ENCODE measurements at places on chromosomes 4 and X. TPM values are rescaled to one million over a fixed set of nuclear protein-coding genes. Genes with fewer than 3 reads are reported as not detected.

- H3K4me3 ChIP-seq: no peak overlapping the region
- H3K4me1 ChIP-seq: peaks cover 7% of the 10 kb centered on the region
- peak; percentile 43 for DNase-seq
These were observed 6.3 kb upstream of the RGS12 start for GRCh38 chr4:3286335-3287175.

DNA sequence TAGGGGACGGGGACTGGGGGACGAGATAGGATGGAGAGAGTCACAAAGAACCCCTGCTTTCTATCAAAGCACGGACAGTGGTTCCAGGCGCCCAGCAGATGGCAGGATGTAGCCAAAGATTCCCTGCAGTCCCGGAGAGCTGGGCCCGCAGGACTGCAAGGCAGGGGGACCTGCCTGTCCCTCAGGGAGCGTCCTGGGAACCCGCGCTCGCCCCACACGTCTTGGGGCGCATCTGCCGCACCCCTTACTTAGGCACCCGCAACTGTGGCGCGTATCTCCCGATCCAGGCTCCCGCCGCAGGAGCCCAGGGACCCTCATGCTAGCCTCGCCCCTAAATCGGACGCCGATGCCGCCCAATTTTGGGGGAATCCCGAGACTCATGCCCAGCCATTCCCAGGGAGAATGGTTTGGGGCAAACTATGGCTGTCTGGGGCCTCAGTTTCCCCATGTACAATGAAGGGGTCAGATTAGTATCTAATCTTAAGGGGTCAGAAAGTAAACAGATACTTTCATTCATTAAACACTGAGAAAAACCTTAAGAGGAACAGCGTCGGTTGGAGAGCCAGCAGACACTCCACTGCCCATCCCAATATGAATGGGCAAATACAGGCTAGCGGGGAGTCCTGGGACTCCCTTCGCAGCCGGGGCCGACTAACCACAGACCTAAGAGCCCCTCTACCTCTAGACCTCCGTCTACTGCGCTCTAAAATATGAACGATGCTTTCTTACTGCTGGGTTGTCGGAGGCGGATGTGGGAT lies 581 bp upstream of the STK32B start:
- peaks cover 14% of the 10 kb centered on the region for H3K27me3 ChIP-seq
- no peak overlapping the region for H3K4me3 ChIP-seq
- peaks cover 14% of the 10 kb centered on the region for H3K4me1 ChIP-seq
- peak; percentile 74 for DNase-seq
- no peak overlapping the region for H3K27ac ChIP-seq

The ZDHHC15 gene
- total RNA-seq: 2.8 TPM

- no peak overlapping the region for H3K4me3 ChIP-seq
- no peaks in the 10 kb centered on the region for H3K4me1 ChIP-seq
- no peaks in the 10 kb centered on the region for H3K27me3 ChIP-seq
- DNase-seq: no peak
- no peaks in the 10 kb centered on the region for H3K36me3 ChIP-seq
These were observed 168.8 kb upstream of the ZFP42 start for GRCh38 chr4:187826725-187827124.

- no peak for DNase-seq
- H3K4me1 ChIP-seq: no peaks in the 10 kb centered on the region
- H3K27ac ChIP-seq: no peak overlapping the region
- H3K27me3 ChIP-seq: no peaks in the 10 kb centered on the region
- H3K4me3 ChIP-seq: no peak overlapping the region
These were observed 4.5 kb downstream of the DDX60L start for GRCh38 chr4:168475745-168476144.

GRCh38 chrX:139930401-139930800 lies 2.5 kb downstream of the ATP11C start:
- H3K36me3 ChIP-seq: no peaks in the 10 kb centered on the region
- H3K4me1 ChIP-seq: no peaks in the 10 kb centered on the region
- no peak for DNase-seq

The PCDH10 gene
- 18.6 TPM for total RNA-seq

DNA sequence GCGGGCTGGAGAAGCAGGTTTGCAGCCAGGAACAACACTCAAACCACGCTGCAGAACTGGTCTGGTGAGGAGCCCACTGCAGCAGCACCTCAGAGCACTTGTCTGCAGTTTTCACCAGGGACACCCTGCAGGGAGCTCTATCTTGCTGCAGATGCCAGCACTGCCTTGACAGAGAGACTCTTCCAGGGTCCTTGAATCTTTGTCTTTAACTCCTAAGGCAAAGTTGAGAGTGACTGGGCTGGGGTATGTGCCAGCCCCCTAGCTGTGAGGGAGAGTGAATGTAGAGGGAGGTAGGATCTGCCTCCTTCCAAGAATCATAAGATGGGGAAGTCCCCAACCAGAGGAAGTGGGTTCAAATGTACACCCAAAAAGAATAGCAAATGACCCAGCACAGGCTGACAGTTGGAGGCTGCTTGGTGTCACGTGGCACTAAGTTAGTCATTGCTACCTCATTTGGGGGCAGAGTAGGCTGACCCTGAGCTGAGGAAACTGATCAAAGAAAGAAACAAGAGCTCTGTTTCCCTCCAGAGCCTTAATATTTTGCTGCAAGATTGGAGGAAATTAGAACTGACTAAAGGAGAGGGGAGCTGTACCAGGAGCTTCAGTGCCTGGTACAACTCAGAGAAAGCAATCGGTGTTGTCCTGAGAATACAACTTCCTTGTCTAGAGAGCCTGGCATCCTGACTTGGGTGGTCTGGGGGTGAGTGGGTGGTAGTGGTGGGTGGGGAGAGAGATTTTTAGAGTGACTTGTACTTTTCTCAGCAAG lies 28.2 kb upstream of the HUWE1 start:
- no peak overlapping the region for H3K27ac ChIP-seq
- H3K4me3 ChIP-seq: no peak overlapping the region
- no peak for DNase-seq
- H3K27me3 ChIP-seq: peaks cover 19% of the 10 kb centered on the region
- no peaks in the 10 kb centered on the region for H3K4me1 ChIP-seq

GRCh38 chr4:153940916-153941315 lies 152.0 kb upstream of the SFRP2 start:
- no peak for DNase-seq
- no peaks in the 10 kb centered on the region for H3K27me3 ChIP-seq
- H3K4me1 ChIP-seq: no peaks in the 10 kb centered on the region
- H3K27ac ChIP-seq: no peak overlapping the region
- H3K36me3 ChIP-seq: no peaks in the 10 kb centered on the region

DNA sequence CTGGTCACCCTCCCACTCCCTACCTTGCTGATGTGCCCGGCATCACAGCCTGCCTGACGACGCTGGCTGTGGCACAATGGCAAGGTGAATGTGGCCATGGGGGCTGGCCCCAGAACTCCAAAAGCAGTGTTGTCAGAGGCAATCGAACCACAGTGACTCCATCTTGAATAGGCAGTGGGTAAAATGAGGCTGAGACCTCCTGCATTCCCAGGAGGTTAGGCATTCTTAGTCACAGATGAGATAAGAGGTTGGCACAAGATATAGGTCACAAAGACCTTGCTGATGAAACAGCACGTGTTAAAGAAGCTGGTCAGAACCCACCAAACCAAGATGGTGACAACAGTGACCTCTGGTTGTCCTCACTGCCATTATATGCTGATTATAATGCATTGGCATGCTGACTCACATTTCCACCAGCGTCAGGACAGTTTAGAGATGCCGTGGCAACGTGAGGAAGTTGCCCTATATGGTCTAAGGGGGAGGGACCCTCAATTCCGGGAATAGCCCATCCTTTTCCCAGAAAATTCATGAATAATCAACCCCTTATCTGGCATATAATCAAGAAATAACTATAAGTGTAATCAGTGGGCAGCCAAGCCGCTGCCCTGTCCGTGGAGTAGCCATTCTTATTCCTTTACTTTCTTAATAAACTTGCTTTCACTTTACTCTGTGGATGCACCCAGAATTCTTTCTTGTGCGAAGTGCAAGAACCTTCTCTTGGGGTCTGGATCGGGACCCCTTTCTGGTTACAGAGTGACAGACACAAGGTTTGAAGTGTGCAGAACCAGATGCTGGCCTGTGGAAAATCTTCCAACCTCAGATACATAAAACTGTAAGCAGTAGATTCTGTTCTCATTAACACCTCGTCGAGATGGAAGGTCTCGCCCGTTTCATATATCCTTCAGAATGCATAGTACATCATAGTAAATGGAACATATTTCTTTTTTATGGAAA lies 26.8 kb upstream of the CLDN24 start:
- no peak overlapping the region for H3K27ac ChIP-seq
- H3K4me1 ChIP-seq: peaks cover 7% of the 10 kb centered on the region
- H3K36me3 ChIP-seq: no peaks in the 10 kb centered on the region
- H3K4me3 ChIP-seq: no peak overlapping the region
- H3K27me3 ChIP-seq: peaks cover 60% of the 10 kb centered on the region

The CT55 gene
- total RNA-seq: not detected

- no peaks in the 10 kb centered on the region for H3K27me3 ChIP-seq
- H3K4me3 ChIP-seq: no peak overlapping the region
- H3K36me3 ChIP-seq: no peaks in the 10 kb centered on the region
- no peak overlapping the region for H3K27ac ChIP-seq
- no peak for DNase-seq
These were observed 89.0 kb downstream of the NAF1 start for GRCh38 chr4:163077680-163078079.

The STATH gene
- total RNA-seq: not detected

DNA sequence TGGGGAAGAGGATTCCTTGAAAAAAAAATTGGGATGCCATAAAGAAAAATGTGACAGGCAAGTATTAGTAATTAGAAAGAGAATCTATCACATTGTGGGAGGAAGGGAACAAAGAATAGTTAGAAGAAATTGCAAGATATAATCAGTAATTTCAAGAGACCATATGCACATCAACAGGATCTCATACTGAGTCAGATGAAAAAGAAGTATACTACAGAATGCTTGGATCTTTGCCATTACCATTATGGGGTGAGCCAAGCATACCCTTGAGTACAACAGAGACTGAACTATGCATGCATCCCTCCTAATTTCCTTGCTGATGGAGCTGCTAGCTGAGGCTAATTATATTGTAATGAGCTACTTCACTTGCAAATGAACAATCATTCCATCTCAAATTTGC lies 287.6 kb downstream of the PAPSS1 start:
- no peaks in the 10 kb centered on the region for H3K27me3 ChIP-seq
- no peak for DNase-seq
- no peak overlapping the region for H3K4me3 ChIP-seq
- no peak overlapping the region for H3K27ac ChIP-seq
- no peaks in the 10 kb centered on the region for H3K36me3 ChIP-seq
- H3K4me1 ChIP-seq: no peaks in the 10 kb centered on the region

GRCh38 chrX:113920661-113921060 lies 663.2 kb upstream of the HTR2C start:
- H3K4me1 ChIP-seq: no peaks in the 10 kb centered on the region
- H3K27ac ChIP-seq: no peak overlapping the region
- no peak for DNase-seq

GRCh38 chr4:93996895-93997294 lies 168.3 kb downstream of the ATOH1 start:
- H3K36me3 ChIP-seq: no peaks in the 10 kb centered on the region
- H3K27me3 ChIP-seq: no peaks in the 10 kb centered on the region
- no peak overlapping the region for H3K27ac ChIP-seq

DNA sequence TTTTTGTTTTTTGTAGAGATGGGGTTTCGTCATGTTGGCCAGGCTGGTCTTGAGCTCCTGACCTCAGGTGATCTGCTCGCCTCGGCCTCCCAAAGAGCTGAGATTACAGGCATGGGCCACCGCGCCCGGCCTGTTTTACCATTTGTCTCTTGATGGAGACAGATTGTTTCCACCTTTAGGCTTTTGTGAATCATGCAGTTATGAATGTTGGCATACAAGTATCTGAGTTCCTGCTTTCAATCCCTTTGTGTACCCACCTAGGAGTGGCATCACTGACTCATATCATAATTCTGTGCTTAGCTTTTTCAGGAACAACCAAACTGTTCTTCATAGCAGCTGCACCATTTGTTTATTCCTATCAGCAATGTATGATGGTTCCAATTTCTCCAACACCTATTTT lies 20.2 kb upstream of the MGST2 start:
- no peak for DNase-seq
- no peak overlapping the region for H3K4me3 ChIP-seq
- no peaks in the 10 kb centered on the region for H3K36me3 ChIP-seq
- no peak overlapping the region for H3K27ac ChIP-seq

DNA sequence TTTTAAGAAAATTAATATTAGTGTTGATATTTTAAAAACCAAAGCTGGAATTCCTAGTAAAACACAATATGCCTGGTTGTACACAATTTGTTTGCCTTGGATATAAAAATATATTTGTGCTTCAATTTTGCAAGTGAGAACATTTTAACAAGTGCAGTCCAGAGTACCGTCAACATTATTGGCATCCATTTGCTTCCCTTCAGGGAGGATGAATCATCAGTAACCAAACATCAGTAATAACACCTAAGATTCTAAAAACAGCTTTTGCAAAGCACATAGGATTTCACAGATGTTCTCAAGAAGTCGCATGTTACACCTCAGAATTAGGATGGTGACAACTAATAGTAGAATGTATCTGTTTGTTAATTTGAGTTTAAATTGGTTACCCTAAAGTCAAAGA lies 262.6 kb upstream of the BMP3 start:
- no peak overlapping the region for H3K4me3 ChIP-seq
- no peak for DNase-seq
- no peaks in the 10 kb centered on the region for H3K27me3 ChIP-seq
- H3K4me1 ChIP-seq: no peaks in the 10 kb centered on the region

DNA sequence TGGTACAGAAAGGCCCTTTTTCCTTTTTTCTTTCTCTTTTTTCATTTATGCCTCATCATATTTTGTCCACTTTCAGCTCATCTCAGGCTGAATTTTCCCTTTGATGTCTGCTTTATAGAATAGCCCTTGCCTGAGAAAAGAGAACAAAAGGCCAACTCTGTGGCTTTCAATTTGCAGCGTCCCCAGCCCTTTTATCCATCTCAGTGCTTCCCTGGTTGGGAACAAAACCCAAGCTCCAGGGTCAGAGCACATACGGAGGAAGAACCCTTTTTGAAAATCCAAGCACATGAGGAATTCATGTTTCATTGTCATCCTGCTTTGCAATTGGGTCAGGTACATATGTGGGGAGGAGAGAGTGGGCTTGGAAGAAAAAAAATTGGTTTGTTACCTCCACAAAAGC lies 47.5 kb downstream of the TMEM164 start:
- DNase-seq: no peak
- no peaks in the 10 kb centered on the region for H3K36me3 ChIP-seq
- no peak overlapping the region for H3K27ac ChIP-seq
- H3K27me3 ChIP-seq: no peaks in the 10 kb centered on the region
- no peak overlapping the region for H3K4me3 ChIP-seq
- H3K4me1 ChIP-seq: no peaks in the 10 kb centered on the region

The REPS2 gene
- 40.0 TPM for total RNA-seq

GRCh38 chr4:86117705-86118302 lies 242.0 kb downstream of the MAPK10 start:
- DNase-seq: no peak
- H3K27me3 ChIP-seq: no peaks in the 10 kb centered on the region
- no peaks in the 10 kb centered on the region for H3K4me1 ChIP-seq
- H3K4me3 ChIP-seq: no peak overlapping the region

GRCh38 chrX:93591398-93591797 lies 82.0 kb downstream of the NAP1L3 start:
- H3K27me3 ChIP-seq: no peaks in the 10 kb centered on the region
- no peaks in the 10 kb centered on the region for H3K36me3 ChIP-seq
- DNase-seq: no peak
- H3K4me1 ChIP-seq: no peaks in the 10 kb centered on the region

The PCDH18 gene
- 9.0 TPM for total RNA-seq

Data from adrenal gland (tissue), 19 donors.